ENCODE measurements at places on chromosomes 5 and 9. TPM values are rescaled to one million over a fixed set of nuclear protein-coding genes. Genes with fewer than 3 reads are reported as not detected.
A peak's percentile ranks its signal among the peaks of the same experiment; 100 is the strongest.

DNA sequence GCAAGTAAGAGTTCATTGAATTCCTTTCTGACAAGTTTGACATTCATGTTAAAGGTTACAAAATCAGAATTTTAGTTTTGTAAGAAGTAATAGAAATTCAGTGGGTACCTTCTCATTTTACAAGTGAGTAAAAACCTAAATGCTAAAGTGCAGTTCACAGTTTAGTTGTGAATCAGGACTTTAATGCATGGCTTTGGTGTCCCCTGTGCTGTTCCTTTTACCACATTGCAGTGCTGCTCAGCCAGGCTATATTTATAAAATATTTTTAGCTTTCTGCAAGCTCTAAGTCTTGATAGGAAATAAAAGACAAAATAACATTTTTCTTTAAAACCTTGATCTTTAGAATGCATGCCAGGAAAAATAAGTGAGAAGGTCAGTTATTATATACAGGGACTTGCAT is 26.3 kb downstream of the PAM start:
- no peak overlapping the region for H3K27ac ChIP-seq
- H3K27me3 ChIP-seq, result no peaks in the 10 kb centered on the region
- DNase-seq, result no peak
- no peak overlapping the region for H3K4me3 ChIP-seq
- peaks cover 53% of the 10 kb centered on the region for H3K4me1 ChIP-seq
- no peaks in the 10 kb centered on the region for H3K36me3 ChIP-seq

- no peak overlapping the region for H3K27ac ChIP-seq
- H3K36me3 ChIP-seq, result peaks cover 5% of the 10 kb centered on the region
- H3K4me1 ChIP-seq, result no peaks in the 10 kb centered on the region
- no peak for DNase-seq
These were observed 42.9 kb downstream of the WNK2 start for GRCh38 chr9:93226819-93227218.

DNA sequence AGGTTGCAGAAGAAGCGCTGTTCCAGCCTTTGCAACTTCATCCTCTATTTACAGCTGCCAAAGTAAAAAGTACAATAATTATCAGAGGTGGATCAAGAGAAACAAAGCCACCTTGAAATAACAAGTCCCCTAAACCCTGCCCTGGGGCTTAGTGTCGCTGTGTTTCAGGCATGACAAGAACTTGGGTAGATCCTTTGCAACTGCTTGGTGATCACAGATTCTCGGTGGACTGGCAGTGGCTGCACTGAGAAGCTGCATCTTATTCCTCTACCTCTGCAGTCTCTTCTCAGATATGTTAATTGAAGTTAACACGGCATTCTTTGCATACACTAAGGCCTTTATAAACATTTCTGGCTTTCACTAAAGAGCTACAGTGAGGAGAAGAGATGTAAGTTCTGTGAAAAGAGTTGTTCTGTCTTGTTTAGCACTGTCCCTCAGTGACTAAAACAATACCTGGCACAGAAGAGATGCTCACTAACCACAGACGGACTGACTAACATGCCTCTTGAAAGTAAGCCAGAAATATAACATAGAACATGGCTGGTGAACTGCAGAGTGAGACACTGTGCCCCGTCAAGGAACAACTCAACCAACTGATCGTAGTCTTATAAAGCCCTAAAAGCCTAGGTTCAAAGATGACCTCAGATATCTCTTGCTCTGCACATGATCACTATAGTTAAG is 144.2 kb downstream of the MLLT3 start:
- no peaks in the 10 kb centered on the region for H3K27me3 ChIP-seq
- H3K36me3 ChIP-seq, result no peaks in the 10 kb centered on the region
- no peak overlapping the region for H3K27ac ChIP-seq
- H3K4me1 ChIP-seq, result peaks cover 47% of the 10 kb centered on the region

DNA sequence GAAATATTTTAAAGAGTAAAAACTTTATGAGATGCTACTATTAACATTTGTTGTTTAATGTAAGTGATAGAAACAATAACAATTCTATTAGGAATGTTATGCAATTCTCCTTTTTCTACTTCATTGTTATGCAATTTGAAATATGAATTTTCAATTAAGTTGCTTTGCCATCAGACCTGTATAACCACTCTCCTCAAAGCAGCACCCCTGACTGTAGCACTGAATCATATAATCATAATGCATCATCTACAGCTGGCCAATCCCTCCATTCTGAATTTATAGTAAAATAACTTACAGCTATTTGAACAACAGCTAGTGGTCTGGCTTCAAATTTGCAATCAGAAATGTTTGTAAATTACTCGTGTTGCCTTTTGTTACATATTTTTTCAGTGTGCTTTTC is 29.2 kb downstream of the FBXO4 start:
- no peak overlapping the region for H3K27ac ChIP-seq
- no peak overlapping the region for H3K4me3 ChIP-seq
- H3K27me3 ChIP-seq, result no peaks in the 10 kb centered on the region
- no peak for DNase-seq
- H3K36me3 ChIP-seq, result no peaks in the 10 kb centered on the region

- H3K36me3 ChIP-seq, result peaks cover 19% of the 10 kb centered on the region
- H3K4me1 ChIP-seq, result peaks cover under 1% of the 10 kb centered on the region
- DNase-seq, result no peak
- H3K4me3 ChIP-seq, result no peak overlapping the region
These were observed 6.0 kb upstream of the ZDHHC12 start for GRCh38 chr9:128729766-128730517.

- H3K27ac ChIP-seq, result no peak overlapping the region
- peaks cover 8% of the 10 kb centered on the region for H3K4me1 ChIP-seq
- H3K27me3 ChIP-seq, result no peaks in the 10 kb centered on the region
- no peak overlapping the region for H3K4me3 ChIP-seq
- no peaks in the 10 kb centered on the region for H3K36me3 ChIP-seq
These were observed 58.1 kb downstream of the RFX3 start for GRCh38 chr9:3467593-3468219.

GRCh38 chr5:43110606-43111170 is 10.0 kb upstream of the ZNF131 start:
- DNase-seq, result no peak
- no peaks in the 10 kb centered on the region for H3K27me3 ChIP-seq
- no peaks in the 10 kb centered on the region for H3K36me3 ChIP-seq
- H3K4me3 ChIP-seq, result no peak overlapping the region
- H3K4me1 ChIP-seq, result peaks cover 5% of the 10 kb centered on the region

GRCh38 chr5:158755221-158755620 is 344.5 kb downstream of the EBF1 start:
- no peak for DNase-seq
- no peaks in the 10 kb centered on the region for H3K36me3 ChIP-seq
- no peak overlapping the region for H3K27ac ChIP-seq
- H3K4me3 ChIP-seq, result no peak overlapping the region
- H3K27me3 ChIP-seq, result no peaks in the 10 kb centered on the region

GRCh38 chr9:88986776-88987175 is 4.5 kb upstream of the S1PR3 start:
- no peaks in the 10 kb centered on the region for H3K36me3 ChIP-seq
- H3K27me3 ChIP-seq, result no peaks in the 10 kb centered on the region
- H3K27ac ChIP-seq, result no peak overlapping the region
- no peak overlapping the region for H3K4me3 ChIP-seq

DNA sequence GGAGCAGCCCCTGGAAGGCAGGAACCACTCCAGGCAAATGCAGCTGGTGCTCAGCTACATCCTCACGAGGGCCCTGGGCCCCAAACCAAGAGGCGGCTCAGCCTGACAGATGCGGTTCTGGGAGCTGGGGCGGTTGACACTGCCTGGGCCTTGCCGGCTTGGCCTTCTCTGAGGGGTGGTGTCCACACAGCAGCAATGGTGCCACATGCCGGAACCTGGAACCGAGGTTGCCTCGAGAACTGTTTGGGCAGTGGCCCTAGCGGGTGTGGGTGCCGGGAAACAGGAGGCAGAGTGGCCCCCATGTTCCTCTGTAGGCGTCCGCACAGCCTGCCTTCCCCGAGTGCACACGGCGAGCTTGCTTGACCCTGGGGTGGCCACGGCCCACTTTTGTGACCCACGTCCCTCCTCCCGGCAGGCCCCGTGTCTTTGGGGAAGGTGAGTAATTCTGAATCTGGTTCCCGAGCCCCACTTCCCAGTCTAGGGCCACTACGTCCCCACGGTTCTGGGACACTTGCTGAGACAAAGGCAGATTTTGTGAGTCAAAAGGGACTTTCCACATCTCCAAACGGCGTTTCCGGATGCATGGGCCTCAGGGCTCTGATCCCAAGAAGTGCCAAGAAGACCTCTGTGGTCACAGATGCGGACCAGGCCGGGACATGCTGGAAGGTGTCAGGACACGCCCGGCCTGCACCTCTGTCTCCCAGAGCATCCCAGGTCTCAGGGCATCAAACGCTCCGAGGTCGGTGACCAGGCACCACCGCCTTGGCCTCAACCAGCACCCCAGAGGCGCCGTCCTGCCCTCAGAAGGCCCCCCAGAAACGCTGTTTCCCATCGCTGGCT is 27.7 kb upstream of the SLC12A7 start:
- peaks cover 16% of the 10 kb centered on the region for H3K4me1 ChIP-seq
- DNase-seq, result no peak
- no peak overlapping the region for H3K27ac ChIP-seq
- H3K36me3 ChIP-seq, result no peaks in the 10 kb centered on the region
- H3K4me3 ChIP-seq, result no peak overlapping the region

DNA sequence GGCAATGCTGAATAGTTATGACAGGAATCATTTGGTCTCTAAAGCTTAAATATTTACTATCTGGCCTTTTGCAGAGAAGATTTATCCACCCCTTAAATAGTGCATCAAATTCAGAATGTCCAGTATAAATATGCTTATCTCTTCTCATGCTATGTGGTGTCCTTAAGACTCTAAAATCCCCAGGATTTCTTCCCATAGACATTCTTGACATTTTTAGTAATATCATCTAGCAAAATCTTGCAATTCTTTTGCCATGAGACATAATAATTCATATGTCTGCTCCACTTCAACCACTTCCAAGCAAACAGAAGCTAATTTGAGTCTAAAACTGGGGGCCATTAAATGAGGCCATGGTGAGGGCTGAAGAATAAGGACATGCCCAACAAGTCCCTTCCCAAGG is 1923.4 kb upstream of the CDH9 start:
- no peak overlapping the region for H3K27ac ChIP-seq
- H3K36me3 ChIP-seq, result no peaks in the 10 kb centered on the region
- no peak for DNase-seq
- no peaks in the 10 kb centered on the region for H3K4me1 ChIP-seq
- no peaks in the 10 kb centered on the region for H3K27me3 ChIP-seq

- DNase-seq, result no peak
- H3K27me3 ChIP-seq, result no peaks in the 10 kb centered on the region
- peaks cover 15% of the 10 kb centered on the region for H3K4me1 ChIP-seq
- no peak overlapping the region for H3K4me3 ChIP-seq
- H3K36me3 ChIP-seq, result no peaks in the 10 kb centered on the region
These were observed 3.2 kb upstream of the ANP32B start for GRCh38 chr9:97979788-97980478.

DNA sequence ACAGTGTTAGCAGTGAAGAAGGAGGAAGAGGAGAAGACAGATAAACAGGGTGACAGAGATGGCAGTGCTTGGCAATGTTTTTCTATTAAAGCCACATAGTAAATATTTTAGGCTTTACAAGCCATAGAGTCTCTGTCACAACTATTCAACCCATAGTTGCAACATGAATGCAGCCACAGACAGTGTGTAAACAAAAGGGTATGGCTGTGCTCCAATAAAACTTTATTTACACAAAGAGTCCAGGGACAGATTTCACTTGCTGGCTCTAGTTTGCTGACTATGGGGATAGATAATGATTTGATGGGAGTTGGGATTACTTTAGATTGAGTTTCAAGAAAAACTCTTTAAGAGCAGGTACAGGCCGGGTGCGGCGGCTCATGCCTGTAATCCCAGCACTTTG is 224.8 kb upstream of the SEMA6A start:
- no peaks in the 10 kb centered on the region for H3K27me3 ChIP-seq
- no peaks in the 10 kb centered on the region for H3K36me3 ChIP-seq
- no peaks in the 10 kb centered on the region for H3K4me1 ChIP-seq
- no peak for DNase-seq
- no peak overlapping the region for H3K4me3 ChIP-seq
- H3K27ac ChIP-seq, result no peak overlapping the region

GRCh38 chr5:179272326-179273072 is 72.8 kb downstream of the ADAMTS2 start:
- H3K36me3 ChIP-seq, result no peaks in the 10 kb centered on the region
- H3K27me3 ChIP-seq, result no peaks in the 10 kb centered on the region
- peaks cover 61% of the 10 kb centered on the region for H3K4me1 ChIP-seq
- no peak overlapping the region for H3K27ac ChIP-seq
- H3K4me3 ChIP-seq, result no peak overlapping the region

DNA sequence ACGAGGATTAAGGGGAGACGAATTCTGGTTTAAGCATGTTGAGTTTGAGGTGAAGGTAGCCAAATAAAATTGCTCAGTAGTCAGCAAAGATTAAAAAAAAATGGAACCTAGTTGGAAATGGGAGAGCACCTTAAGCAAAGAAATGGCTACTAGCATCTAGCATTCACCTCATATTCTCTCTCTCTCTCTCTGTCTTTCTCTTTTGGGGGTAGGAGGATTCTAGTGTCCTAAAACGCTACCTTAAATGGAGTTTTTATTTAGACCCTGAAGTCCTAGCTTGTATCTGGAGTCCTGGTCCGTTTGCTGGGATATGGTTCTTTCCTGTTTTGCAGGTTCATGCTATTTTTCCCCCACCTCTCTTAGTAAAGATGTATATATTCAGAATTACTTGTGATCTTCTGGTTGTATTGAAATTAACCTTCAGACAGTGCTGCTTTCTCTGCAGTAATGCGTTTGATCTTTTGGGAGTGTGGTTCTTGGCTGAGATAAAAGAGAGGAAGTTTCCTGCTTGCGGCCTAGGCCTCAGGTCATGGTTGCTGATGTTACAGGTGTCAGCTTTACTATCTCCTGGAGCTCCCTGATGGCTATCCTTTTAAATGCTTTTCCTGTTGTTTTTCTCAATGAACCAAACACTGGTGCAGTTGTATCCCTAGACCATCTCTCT is 8.0 kb downstream of the TGFBR1 start:
- peaks cover 85% of the 10 kb centered on the region for H3K4me1 ChIP-seq
- H3K27ac ChIP-seq, result peak overlapping the region; percentile 25
- DNase-seq, result no peak
- no peaks in the 10 kb centered on the region for H3K36me3 ChIP-seq
- H3K27me3 ChIP-seq, result no peaks in the 10 kb centered on the region

GRCh38 chr5:142316681-142317080 is 8.1 kb downstream of the SPRY4 start:
- no peak for DNase-seq
- H3K27me3 ChIP-seq, result no peaks in the 10 kb centered on the region
- no peaks in the 10 kb centered on the region for H3K36me3 ChIP-seq
- no peak overlapping the region for H3K27ac ChIP-seq
- no peak overlapping the region for H3K4me3 ChIP-seq
- peaks cover 23% of the 10 kb centered on the region for H3K4me1 ChIP-seq

DNA sequence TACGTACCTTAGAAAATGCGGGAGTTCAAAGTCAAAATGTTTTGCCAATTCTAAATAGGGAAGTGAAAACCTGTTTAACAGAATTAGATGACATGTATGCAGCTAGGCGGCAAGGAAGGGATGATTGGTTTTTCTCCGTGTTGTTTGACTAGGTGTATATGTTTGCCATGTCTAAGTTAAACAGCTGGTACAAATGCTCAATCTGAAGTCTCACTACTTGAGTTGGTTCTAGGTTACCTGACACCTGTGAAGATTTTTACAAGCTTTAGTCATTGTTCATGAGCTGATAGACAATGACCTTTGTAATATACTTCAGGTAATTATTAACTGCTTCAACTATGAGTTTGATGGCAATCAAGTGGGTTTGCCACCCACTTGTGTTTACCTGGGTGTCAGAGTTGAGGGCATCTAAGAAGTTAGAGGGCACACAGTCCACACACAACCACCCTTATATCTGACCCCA is 74.3 kb downstream of the SLC44A1 start:
- H3K4me1 ChIP-seq, result no peaks in the 10 kb centered on the region
- DNase-seq, result no peak
- no peak overlapping the region for H3K27ac ChIP-seq
- H3K36me3 ChIP-seq, result no peaks in the 10 kb centered on the region
- no peak overlapping the region for H3K4me3 ChIP-seq
- H3K27me3 ChIP-seq, result no peaks in the 10 kb centered on the region

AGXT2 gene
- not detected for total RNA-seq

PRUNE2 gene
- total RNA-seq, result 459 TPM

CD274 gene
- 1.2 TPM for total RNA-seq

OR2K2 gene
- not detected for total RNA-seq

RNF180 gene
- total RNA-seq, result 16.6 TPM

All from sigmoid colon (tissue), 7 donors.